ENCODE measurements at places on chromosomes 1 and 21.

DNA sequence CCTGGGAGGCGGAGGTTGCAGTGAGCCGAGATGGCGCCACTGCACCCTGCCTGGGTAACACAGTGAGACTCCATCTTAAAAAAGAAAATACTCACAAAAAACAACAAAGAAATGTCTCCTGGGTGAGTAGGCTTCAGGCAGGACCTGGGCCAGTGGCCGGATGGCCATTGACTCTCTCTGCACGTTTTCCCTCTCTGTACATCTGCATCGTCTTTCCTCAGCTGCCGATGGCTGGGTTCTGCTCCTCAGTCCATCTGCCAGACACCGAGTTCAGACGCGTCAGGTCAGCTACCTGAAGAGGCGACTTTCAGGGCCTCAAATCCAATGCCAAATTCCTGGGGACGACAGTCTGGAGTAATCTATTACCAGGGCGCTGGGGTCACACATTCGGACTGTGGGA lies 199.3 kb downstream of the CAMTA1 start:
- DNase-seq = no peak

DNA sequence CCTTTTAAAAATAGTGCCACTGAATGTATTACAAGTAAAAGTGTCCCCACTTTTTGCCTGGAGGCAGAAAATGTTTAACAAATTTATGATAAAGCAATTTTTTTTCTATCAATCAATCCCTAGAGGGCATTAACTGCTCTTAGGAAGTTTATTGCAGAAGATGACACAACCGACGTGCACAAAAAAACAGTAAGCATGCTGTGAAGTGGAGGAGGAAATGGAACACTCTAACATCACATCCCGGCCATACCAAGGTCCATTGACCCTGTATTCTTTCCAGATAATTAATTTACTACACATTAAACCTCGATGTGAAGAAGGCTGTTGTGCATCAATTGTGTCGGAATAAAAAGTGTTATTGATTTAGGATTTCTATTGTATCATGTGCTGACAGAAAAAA lies 264.9 kb upstream of the NR5A2 start:
- DNase-seq = no peak

DNA sequence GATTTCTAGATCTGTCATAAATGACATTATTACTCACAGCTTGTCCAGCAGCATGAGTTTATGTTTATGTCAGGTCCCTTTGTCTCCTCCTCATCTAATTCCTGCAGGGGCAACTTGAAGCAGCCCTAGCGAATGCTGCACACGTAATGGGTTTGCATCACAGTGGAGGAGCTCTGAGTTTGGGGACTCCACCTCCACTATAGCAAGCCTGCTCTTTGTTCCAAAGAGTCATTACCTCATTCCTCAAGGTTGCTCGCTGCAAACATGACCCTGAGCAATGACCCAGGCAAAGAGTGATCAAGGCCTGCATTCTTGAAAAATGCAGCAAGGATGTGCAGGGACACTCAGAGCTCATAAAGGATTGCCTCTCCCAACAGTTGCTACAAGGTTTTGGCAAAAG lies 261.9 kb downstream of the HHIPL2 start:
- DNase-seq = no peak

GRCh38 chr1:167344112-167344511 lies 123.4 kb downstream of the POU2F1 start:
- no peak for DNase-seq

- DNase-seq = no peak
These were observed 39.1 kb upstream of the KIF1B start for GRCh38 chr1:10171105-10171767.

- no peak for DNase-seq
These were observed 82.8 kb downstream of the DMRTB1 start for GRCh38 chr1:53541761-53542550.

GRCh38 chr1:56688522-56689026 lies 43.5 kb downstream of the PRKAA2 start:
- no peak for DNase-seq

DNA sequence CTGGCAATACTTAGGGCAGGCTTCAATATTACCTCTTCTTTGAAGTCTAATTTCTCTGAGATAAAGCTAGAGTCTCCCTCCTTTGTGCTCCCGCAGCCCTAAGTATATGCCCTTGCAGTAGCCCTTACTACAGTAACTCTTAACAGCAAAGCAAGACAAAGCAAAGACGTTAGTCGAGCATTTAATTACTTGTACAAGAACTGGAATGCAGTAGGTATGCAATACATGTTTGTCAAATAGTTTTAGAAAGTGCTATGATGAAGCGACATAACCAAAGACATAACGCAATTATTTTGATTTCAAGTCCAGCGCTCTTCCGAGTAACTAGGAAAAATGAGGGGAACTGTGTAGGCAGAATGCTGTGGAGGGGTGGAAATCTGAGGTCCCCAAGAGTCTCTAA lies 1.6 kb downstream of the P3H1 start:
- DNase-seq = no peak

DNA sequence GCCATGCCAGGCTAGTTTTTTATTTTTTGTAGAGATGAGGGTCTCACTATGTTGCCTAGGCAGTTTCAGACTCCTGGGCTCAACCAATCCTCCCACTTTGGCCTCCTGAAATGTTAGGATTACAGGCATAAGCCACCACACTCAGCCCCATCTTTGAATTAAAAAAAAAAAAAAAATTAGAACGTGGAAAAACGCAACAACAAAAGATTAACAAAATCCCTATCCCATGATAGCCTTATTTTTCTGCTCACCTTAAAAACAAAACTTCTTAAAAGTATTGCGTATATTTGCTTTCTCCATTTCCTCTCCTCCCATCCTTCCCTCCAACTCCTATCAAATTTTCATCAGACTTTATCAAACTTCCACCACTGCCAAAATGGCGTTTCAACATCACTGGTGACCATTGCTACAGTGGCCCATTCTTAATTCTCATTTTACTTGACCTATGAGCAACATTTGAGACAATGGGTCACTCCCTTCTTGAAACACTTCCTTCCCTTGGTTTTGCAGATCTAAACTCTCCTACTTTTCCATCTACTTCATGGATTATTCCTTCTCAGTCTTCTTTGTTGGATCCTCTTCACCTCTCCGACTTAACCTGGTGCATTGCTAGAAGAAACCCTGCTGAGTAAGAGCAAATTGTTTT lies 579 bp upstream of the ZNF684 start:
- DNase-seq = no peak

GRCh38 chr1:96474985-96475743 lies 246.4 kb upstream of the PTBP2 start:
- no peak for DNase-seq

- no peak for DNase-seq
These were observed 2.2 kb downstream of the GPR153 start for GRCh38 chr1:6258675-6259074.

- no peak for DNase-seq
These were observed 6.0 kb upstream of the SHISA4 start for GRCh38 chr1:201882665-201883132.

- DNase-seq = no peak
These were observed 51.0 kb downstream of the ADARB1 start for GRCh38 chr21:45125357-45125756.

DNA sequence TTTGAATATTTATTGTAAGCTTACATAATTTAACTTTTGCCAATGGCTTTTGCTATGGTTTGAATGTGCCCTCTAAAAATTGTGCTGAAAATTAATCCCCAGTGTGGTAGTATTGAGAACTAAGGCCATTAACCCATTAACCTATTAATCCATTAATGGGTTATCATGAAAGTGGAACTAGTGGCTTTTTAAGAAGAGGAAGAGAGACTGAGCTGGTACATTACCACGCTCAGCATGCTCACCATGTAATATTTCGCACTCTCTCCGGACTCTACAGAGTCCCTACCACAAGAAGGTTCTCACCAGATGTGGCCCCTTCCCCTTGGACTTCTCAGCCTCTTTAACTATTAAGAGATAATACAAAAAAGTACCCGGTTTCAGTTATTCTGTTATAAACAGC lies 164.4 kb upstream of the ZRANB2 start:
- no peak for DNase-seq

DNA sequence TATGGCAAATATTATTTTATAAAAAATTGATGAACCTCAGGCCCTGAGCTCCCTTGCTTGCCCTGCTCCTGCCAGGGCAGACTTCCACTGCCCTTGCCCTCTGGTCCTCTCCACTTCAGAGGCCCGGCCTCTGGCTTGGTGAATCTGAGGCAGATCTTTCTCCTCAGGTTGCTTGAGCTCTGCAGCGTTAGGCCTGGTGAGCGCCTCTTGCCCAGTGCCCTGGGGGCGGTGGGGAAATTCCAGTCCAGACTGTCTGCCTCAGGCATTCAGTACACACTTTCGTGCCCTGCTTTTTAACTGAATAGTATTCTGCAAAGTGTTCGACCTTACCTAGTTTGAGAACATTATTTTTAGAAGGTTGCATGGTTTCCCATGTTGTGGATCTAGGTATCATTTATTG lies 98.2 kb downstream of the PCBP3 start:
- no peak for DNase-seq

DNA sequence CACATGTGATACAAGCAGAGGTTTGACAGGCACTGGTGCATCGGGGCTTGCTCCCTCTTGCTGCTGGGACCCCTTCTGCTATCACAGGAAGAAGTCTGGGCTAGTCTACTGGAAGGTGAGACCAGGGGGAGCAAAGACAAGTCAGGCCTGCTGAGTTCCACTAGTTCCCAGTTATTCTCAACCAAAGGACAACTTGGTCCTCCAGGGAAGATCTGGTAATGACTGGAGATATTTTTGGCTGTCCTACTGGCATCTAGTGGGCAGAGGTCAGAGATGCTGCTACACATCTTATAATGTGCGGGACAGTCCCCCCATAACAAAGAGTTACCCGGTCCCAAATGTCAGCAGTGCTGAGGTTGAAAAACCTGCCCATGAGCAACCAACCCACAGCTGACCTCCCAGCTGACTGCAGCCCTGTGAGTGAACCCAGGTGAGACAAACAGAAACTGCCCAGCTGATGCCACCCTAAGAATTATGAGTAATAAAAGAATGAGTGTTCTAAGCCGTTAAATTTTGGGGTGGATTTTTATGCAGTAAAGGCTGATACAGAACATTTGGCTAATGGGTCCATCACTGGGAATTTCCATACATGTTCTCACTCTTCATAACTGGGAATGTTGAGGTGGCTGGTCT lies 71.6 kb downstream of the NENF start:
- DNase-seq = no peak

DNA sequence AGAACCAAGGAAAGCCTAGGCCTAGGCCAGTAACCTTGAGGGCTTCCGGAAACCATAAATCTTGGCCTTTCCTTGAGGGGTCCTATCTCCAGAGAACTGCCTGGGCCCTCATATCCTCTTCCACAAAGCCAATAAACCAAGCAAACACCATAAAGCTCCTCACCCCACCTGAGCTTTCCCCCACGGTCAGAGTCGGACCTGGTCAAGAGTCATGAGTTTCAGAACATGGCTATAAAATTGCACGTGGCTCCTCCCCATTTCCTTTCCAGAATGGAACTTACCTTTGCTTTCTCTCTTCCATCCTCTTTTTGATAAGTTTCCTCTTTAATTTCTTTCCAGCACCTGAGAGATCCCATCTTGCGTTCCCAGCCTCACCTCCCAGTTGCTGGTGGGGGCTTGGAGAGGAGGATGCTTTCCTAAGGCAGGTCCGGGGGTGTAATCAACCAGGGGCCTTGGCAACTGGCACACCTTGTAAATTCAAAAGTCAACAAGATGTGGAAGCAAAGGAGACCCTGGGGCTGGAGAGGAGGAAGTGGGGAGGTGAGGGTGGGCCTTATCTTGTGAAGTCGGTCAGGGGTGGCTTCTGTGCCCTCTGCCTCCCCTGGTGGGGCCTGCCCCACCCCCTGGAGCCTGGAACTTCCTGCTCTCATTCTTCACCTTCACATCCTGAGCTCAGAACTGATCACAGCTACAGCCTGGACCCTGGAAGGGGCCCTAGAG lies 259.9 kb downstream of the FOXD2 start:
- no peak for DNase-seq

GRCh38 chr1:151237678-151238466 lies 16.7 kb upstream of the PSMD4 start:
- no peak for DNase-seq

DNA sequence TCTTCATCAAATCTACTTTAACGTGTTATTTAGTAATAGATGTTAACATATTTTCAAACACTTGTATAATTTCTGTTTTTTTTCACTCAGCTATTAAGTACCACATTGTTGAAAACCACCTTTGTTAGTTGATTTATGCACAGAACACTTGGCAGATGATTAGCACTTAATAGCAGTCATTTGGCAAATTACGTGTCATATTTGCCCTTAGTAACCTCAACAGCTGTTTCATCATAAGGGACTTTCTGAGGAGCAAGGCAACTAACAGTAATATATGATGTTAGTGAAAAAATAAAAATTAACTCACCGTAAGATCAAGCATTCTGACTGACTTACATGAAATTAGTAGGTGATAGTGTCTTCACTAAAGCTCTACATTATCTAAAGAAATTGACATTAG lies 186.4 kb downstream of the HMCN1 start:
- DNase-seq = no peak

- no peak for DNase-seq
These were observed 59.6 kb downstream of the VPS26C start for GRCh38 chr21:37207441-37208009.

DNA sequence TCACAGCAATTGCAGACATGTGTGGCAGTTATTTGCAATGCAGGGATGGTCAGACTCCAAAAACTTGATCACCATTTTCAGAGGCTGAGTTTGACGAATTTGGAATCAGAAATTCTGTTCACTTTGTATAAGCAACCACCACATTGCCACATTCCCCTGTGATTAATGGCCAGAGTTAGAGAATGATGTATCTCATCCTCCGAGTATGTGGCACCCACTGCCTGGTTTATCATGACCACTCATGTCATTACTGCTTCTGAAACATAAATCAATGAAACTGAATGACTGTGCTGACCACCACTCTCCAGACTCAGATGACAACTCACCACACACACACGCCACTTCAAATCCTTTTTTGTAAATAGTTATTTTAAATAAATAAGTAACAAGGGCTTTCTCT lies 66.6 kb upstream of the CACHD1 start:
- DNase-seq = no peak

GRCh38 chr1:3029991-3030662 lies 8.9 kb downstream of the ACTRT2 start:
- DNase-seq = no peak

DNA sequence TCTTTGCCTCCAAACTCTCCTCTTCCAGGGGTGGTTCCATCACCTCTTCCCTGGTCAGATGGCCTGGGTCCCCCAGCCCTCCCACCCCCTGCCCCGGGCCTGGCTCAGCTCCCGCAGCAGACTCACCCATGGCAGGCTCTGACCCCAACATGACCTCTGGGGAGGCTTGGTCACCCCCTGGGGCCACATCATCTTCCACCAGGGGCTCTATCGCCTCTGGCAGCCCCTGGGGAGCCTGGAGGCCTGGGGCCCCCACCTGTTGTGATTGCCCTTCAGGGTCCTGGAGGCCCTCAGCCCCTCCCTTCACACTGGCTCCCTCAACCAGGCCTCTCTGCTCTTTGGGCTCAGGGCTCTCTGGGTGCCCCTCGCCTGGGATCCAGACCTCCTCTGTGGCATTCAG lies 6.4 kb downstream of the NES start:
- DNase-seq = no peak

DNA sequence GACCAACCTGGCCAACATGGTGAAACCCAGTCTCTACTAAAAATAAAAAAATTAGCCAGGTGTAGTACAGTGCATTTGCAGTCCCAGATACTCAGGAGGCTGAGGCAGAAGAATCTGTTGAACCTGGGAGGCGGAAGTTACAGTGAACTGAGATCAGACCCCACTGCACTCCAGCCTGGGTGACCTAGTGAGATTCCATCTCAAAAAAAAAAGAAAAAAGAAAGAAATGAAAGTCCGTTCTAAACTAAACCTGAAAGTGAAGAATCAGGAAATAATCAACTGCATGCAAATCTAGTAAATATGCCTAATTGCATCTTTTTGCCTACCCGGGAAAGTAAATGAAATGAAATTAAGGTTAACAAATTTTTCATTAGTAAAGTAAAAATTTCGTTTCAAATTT lies 99.6 kb downstream of the ZZZ3 start:
- no peak for DNase-seq

Measured in activated CD4-positive, alpha-beta T cell treated with anti-CD3 and anti-CD28 coated beads for 24 hours (primary cell).